Activated T-helper 17 cell treated with anti-CD3 and anti-CD28 coated beads, Interleukin-2, amount 50 U/mL, for 72 hours (primary cell): ENCODE measurements at places on chromosomes 1 and 21. TPM values are rescaled to one million over a fixed set of nuclear protein-coding genes. Genes with fewer than 3 reads are reported as not detected.

The CD244 gene
- total RNA-seq = not detected

DNA sequence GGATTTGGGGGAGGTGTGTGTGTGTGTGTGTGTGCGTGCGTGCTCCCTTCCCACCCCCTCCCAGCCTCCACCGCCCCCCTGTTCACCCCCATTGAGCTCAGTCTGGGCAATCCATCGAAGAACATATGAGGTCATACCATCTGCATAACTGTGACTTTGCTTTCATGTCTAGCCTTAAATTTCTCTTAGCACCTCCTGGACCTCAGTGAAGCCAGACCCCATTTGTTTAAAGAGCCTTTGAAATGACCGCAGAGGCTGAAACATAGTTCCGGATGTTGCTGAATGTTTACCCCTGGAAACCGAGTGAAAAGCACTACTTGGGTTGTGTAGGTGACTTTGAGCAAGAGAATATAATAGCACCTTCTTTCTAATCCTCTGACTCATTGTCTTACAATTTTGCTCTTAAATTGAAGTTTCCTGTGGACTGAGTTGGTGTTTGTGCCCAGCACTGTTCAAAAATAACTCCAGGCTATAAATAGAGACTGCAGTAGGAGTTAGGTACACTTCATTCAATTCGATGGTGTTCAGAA is 75.4 kb downstream of the UBE4B start:
- ATAC-seq = no peak

DNA sequence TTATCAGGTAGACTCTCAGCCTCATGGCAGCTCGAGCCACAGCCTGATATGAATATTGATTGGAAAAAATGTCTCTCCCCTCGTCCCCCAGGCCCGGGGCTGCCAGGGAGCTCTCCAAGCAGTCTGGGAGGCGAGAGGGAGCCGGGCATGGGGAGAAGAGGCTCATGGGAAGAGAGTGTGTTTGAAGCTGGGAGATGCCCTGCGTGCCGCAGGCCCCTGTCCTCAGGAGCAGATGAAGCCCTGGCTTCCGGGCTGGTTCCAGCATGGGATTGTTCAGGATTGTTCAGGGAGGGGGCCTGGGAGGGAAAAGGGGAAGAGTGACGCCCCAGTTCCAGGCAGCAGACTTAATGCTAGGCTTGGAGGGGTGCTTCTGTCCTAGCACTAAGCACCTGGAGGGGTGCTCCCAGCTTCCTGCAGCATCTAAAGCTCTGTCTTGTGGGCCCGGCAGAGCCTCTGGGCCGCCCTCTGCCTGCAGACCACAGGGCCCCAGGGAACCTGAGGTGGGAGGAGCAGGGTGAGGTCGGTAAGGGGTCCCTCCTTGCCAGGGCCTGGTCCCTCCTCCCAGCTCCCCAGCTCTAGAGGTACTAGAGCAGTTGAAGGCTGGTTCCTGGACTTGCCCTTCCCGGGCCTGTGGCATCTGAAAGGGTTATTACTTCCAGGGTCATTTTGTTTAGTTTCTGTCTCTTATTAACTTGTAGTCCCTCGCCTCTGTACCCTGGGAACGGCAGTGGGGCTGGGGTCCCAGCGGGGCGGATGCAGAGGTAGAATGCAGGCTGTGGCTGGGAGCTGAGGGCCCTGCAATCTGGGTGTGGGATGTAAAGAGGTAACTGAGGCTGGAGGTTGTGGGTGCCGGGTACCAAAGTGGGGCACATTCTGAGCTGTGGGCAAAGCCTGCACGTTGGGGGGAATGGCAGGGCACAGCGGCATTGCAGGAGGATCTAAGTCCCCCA is 334.8 kb upstream of the VAMP3 start:
- ATAC-seq = no peak

- no peak for ATAC-seq
Measured at GRCh38 chr1:82733645-82734044, 932.9 kb downstream of the ADGRL2 start.

DNA sequence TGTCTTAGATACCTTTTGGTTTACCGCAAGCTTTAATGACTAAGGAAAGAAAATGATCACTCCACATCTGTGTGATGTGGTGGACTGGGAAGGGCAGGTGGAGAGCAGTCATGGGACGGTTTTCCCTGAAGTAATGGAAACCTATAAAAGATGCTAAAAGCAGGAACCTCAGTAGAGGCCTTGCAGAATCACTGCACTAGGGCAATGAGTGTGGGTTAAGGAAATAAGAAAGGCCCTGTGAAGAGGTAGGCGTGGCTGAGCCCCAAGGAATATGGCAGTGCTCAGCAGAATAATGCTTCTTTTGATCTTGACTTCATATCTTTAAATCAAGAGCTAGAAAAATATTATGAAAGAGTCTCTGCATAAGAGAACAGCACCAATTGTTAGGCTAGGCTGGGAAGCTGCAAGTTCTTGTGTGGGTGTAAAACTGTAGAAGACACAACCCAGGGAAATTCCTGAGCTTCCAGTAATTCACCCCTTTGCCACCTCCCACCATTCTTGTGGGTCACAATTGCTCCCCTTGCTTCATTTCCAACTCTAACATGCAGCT is 49.9 kb downstream of the CLCA4 start:
- no peak for ATAC-seq
